Tongue (tissue), 3 donors: ENCODE measurements at places on chromosomes 5 and 9. TPM values are rescaled to one million over a fixed set of nuclear protein-coding genes. Genes with fewer than 3 reads are reported as not detected.

DNA sequence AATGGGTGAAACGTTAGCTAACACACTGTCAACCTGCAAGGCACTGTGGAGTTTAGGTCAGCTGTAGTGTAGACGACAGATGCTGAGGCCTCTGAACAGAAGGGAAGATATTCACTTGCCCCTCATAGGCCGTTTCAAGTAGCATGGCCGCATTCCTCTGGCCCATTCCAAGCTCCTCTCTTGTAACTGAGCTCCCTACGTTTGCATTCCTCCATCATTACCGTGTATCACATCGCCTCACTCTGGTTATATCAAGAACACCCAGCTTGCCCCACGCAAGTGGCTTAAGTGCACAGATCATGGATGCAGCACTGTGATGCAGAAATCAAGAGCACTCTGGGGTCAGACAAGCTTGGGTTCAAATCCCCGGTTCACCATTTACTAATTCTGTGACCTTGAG, 43.3 kb downstream of the PRELID2 start:
- peak; percentile 23 for DNase-seq

DNA sequence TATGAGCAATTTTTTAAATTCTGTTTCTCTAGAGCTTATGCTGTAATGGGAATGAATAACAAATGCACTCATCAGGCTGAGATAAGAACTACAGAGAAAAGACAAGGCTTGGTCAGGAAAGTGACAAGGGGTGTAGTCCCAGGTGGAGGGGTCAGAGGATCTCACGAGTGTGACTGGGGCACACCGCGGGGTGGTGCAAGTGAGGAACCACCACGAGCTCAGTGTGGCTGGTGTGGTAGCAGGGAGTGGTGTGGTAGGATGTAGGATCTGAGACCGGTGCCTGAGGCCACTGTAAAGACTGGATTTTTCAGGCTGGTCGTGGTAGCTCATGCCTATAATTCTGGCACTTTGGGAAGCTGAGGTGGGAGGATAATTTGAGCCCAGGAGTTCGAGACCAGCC, 9.0 kb downstream of the ANXA6 start:
- DNase-seq, result no peak

DNA sequence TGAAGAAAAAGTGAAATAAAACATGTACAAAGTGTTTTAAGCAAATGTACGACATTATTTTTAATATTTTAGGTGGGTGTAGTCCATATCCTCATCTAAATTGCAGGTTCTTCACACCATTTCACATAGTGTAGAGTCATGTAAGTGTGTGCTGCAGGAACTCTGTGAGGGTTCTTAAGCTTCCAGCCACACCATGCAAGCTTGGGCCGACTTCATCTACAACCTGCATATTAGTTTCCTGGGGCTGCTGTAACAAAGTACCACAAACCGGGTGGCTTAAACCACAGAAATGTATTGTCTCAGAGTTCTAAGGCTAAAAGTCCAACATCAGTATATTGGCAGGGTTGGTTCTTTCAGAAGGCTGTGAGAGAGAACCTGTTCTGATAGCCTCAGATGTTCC, 10.2 kb downstream of the PAM start:
- DNase-seq, result no peak

DNA sequence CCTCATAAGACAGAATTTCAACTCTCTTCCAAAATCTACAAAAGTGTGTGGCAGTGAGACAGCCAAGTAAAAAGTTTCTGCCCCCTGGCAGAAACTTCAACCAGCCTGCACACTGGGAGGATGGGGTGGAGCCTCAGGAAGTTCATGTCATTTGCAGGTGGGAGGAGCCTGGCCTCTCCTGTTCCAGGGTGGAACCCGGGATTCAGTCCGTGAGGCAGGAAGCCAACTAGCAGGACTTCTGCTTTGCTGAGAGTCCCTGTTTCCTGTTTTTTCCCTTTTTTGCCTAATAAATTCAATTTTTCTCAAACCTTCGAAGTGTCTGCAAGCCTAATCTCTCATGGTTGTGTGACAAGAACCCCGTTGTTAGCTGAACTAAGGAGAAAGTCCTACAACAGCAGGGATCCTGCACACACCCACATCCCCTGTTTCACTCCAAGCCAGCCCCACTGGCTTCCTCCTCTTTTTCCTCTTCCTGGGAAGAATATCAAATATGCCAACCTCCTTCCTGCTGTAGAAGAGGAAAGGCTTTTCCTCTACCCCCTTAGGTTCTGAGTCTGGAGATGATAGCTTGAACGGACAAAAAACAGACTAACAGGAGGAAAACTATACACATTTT, 69.3 kb downstream of the ALDH7A1 start:
- no peak for DNase-seq

DNA sequence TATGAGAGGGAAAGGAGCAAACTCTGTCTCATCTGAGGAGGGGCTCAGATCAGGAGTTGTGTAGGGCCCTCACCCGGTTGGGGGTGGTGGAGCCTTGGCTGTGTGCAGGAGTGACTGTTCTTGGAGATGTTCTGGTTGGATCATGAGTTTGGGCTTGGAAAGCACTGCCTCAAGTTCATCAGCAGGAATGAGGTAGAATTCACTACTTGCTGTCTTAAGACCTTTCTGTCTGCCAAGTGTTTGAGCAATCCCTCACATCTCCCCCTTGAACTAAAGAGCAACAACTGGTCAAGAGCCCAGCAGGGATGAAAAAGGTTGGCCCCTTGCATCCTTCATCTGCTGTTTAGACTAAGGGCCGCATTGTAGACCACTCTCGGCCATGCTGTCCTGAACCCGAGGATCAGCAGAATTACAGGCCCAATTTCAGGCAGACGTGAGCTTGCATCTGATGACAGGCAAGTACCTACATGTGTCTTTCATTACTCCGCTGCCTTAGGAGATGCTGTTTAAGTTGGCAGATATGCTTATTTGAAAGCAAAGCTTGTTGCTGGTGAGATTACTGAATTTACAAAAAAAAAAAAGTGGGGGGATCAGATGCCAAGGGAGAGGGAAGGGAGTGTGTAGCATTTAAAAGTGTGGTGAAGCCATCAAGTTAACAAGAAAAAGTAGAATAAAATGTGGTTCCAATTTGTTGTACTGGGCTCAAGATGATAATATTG, 36.4 kb downstream of the PIK3R1 start:
- peak; percentile 71 for DNase-seq

DNA sequence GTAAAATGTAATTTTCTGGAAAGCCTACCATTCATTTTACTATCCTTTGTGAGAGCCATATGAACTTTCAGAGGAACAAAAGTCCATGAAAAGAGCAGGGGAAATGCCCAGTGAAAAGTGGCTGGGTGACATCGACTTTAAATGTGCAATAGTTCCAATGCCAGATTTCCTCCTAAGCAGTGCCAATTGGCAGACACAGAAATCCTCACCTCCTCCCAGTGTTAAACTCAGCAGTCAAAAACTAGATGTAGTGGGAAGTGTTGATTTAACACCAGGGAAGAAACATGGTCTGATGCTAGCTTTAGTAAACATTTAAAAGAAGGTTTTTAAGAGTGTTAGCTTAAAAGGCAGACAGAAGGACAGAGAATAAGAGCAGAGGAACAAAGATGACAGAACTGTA, 2055.2 kb downstream of the MAT2B start:
- no peak for DNase-seq

DNA sequence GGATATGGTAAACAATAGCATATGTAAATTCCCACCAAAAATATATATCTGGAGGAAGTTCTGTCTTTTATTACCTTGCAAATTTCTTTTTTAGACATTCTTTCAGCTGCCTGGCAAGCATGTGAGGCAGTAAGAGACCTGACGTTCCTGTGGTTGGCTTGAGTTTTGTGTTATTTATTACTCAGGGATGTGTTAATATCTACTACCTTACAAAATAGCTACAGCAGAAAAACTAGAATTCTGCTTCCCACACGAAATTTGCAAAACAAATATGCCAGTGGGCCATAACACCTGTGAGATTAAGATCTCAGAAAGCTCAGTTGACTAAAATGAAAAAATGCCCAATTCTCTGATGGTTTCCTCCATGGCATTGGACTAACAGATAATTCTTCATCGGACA, 274.2 kb downstream of the TMEM167A start:
- DNase-seq, result no peak

DNA sequence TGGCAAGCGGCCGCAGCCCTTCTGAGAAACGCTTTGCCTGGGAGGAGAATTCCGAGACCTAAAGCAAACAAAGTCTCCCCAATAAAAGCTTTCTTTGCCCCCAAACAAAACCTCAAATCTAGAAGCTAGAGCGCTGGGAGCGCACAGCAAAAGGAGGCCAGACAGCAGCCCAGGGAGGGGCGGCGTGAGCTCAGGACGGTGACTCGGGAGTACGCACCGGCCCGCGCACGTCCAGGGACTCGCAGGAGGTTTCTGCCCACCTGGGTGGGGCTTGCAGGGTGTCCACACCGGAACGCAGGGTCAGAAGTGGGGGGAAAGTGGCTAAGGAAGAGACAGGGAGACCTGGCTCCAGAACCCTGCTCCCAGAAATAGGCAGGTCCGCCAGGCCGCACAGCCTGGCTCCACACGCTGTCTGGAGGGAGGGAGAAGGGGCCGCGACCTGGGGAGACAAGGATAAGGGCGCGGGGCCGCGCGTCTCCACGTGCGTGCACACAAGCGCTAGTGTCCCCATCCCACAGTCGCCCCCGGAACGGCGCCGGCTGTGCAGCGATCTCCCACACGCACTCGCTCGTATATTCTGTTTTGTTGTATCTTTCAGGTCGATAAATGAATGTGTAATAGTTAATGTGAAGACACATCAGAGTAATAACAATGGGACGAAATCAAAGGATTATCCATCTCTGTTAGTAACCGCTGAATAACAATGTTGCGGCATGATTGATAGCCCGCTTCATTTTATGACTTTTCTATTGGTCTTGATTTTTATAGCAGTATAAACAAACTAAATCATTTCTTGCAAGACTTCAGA, 2.3 kb upstream of the OTP start:
- DNase-seq, result no peak

DNA sequence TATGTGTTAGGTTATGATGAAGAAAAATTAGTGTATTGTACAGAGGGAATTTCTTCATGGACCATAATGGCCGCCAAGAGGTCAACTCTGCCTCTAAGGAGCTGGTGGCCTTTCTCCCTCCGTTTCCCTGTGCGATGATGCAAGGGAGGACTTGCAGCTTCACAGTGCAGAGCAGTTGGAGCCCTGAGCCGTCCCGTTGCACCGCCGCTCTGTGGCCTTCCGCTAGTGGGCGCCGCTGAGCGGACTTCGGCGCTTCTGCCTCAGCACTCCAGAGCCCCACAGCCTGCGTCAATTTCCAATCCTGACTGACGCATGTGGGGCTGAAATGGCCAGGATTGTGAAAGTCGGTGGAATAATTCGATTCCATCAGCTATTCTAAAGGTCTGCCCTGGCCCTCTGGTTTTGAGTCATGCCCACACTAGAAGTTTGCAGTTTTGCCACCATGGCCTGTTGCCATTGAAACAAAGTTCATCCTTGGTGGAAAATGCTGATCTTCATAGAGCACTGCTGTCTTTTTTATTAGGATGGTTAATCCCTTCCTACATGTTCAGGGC, 22.7 kb upstream of the LECT2 start:
- DNase-seq, result peak; percentile 48

- no peak for DNase-seq
These were observed 57.9 kb upstream of the IER5L start for GRCh38 chr9:129235931-129236331.

DNA sequence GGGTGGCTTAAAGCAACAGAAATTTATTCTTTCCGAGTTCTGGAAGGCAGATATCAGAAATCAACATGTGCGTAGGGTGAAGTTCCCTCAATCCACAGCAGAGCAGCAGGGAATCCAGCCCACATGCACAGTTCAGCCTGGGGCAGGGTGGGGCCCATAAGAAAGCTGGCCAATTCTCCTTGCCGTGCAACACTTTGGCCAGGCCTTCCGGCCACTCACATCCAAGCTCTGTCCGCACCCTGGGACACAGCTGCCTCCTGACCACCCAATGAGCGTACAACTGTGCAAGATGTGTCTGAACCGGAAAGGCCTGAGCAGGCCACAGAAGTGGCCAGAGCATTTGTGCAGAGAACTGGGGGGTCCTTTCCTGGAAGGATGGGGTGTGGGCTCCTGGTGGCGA, 274.9 kb downstream of the GADD45G start:
- peak; percentile 67 for DNase-seq

DNA sequence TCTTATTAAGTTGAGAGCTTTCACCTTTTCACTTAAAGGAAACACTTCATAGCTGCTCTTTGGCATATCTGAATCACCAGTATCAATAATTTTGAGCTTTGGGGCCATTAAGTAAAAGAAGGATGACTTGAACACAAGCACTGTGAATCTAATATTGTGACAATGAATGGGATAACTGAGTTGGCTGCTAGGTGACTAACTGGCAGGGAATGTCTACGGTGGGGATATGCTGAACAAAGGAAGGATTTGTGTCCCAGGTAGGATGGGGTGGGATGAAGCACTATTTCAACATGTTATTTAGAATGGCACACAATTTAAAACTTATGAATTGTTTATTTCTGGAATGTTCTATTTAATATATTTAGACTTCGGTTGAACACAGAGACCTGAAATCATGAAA, 123.6 kb downstream of the TEX10 start:
- DNase-seq, result no peak

DNA sequence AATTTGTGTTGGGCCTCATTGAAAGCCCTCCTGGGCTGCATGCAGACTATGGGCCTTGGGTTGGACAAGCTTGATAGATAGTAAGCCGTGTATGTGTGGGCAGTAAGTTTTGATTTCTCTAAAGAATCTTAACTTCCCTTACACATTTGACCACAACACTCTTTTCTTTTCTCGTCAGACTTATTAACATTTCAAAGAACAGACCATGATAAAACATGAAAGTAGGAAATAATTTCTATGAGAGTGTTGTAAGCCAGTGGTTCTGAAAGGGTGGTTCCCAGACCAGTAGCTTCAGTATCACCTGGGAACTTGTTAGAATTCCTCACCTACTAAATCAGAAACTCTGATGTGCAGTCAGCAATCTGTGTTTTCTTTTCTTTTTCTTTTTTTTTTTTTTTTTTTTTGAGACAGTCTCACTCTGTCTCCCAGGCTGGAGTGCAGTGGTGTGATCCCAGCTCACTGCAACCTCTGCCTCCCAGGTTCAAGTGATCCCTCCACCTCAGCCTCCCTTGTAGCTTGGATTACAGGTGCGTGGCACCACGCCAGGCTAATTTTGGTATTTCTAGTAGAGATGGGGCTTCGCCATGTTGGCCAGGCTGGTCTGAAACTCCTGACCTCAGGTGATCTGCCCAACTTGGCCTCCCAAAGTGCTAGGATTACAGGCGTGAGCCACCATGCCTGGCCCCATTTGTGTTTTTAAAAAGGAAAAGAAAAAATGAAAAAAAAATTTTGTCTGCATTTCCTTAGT, 20.0 kb upstream of the GCNT1 start:
- no peak for DNase-seq

DNA sequence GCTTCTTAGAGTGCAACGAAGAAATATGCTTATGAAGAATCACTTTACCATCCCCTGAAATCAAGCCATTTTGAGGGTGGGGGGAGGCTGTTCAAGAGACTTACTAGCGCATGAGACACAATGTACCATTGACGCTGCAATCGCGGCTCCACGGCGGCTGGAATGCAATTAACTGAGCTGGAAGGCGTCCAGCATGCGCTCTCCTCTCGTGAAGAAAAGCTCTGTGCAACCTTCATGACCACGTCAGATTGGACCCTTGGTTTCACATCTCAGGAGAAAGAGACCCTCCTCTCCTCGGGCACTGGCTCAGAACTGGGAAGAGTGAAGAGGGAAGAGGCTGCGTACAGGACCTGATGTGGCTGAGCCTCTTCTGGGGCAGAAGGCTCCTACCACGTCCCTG, 138.5 kb upstream of the IRX2 start:
- no peak for DNase-seq

PLAC8L1 gene
- total RNA-seq, result not detected

CCL28 gene
- 13.0 TPM for total RNA-seq

SH3RF2 gene
- 14.3 TPM for total RNA-seq

ADAMTS16 gene
- 2.5 TPM for total RNA-seq

C9orf78 gene
- 37.2 TPM for total RNA-seq

TAF1L gene
- 0.21 TPM for total RNA-seq

HRH2 gene
- 1.7 TPM for total RNA-seq

SNCB gene
- not detected for total RNA-seq
